Myocyte (in vitro differentiated cells): ENCODE measurements at places on chromosomes 3 and 15. TPM values are rescaled to one million over a fixed set of nuclear protein-coding genes. Genes with fewer than 3 reads are reported as not detected.
A peak's percentile ranks its signal among the peaks of the same experiment; 100 is the strongest.

- DNase-seq: no peak
Observed at GRCh38 chr15:101295607-101296161, 636 bp upstream of the SNRPA1 start.

DNA sequence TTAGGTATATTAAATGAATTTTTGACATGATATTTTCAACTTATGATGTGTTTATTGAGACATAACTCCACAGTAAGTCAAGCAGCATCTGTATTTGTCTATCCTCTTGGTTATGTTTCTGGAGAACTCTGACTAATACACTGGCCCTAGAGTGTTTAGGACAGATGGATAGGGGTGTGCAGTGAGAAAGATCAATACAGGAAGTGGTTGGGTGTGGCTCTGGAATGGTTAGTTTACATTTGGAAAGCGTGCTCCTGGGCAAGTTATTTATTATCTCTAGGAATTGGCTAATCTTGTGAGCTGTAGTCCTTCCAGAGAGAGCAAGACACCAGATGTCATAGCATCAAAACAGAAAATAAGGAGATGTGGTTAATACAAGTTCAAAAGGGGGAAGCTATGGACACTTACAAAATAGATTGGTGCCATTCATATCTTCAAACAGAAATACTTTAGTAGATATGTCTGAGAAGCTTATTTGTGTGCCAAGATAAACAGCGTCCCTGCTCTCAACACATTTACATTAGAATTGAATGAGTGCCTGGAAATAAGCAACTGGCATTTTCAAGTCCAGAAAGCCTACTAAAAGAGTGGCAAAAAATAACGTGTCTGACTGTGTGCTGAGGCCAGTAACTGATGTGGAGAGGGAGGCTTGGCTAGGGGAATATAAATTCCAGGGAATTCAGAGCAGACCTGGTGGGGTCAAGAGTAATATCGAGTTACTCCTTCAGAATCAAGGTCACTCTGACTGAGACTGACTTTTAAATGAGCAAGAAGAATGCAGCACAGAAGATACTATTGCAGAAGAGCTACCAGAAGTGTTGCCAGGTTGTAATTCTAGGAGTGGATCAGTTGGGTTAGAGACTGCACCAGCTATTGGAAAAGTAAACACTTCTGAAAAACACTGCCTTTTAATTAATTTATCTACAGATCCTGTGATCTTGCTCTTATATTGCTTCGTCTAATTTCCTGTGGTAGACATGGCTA, 33.4 kb upstream of the PLAAT1 start:
- no peak for DNase-seq

GRCh38 chr3:4529876-4530588, 36.9 kb downstream of the ITPR1 start:
- no peak for DNase-seq

GRCh38 chr3:153818338-153818737, 302.9 kb upstream of the ARHGEF26 start:
- no peak for DNase-seq

GRCh38 chr3:107523289-107523538, 452 bp downstream of the BBX start:
- DNase-seq: no peak

CLDN16 gene
- total RNA-seq: not detected in 2 replicates

SPINK8 gene
- not detected in 2 replicates for total RNA-seq

- DNase-seq: no peak
Observed at GRCh38 chr3:66457252-66457651, 43.6 kb downstream of the LRIG1 start.

GRCh38 chr3:191762323-191762960, 301.5 kb downstream of the PYDC2 start:
- DNase-seq: peak; percentile 60

DNA sequence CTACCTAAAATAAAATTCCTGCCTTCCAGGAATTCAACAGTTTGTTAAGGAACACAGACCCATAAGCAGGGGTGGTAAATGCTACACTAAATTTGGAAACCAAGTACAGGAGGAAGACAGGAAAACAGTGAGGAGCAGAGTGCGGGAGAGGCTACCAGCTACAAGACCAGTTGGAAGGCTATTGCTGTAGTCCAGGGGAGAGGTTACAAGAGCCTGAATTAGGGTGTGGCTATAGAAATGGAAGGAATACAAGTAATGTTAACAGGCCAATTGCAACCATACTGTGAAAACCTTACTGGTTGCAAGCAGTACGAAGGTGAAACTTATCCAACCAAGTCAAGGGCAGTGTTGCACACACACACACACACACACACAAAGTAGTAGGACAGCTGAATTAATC, 880 bp upstream of the ARMC8 start:
- no peak for DNase-seq

RLBP1 gene
- not detected in 2 replicates for total RNA-seq

GOLGA8N gene
- total RNA-seq: 6.2 and 47.5 TPM in 2 replicates

GRCh38 chr15:63323798-63324563, 46.6 kb downstream of the APH1B start:
- peak; percentile 84 for DNase-seq
